NCI-H1436 (cell line): ENCODE measurements at places on chromosomes 5 and 9.

DNA sequence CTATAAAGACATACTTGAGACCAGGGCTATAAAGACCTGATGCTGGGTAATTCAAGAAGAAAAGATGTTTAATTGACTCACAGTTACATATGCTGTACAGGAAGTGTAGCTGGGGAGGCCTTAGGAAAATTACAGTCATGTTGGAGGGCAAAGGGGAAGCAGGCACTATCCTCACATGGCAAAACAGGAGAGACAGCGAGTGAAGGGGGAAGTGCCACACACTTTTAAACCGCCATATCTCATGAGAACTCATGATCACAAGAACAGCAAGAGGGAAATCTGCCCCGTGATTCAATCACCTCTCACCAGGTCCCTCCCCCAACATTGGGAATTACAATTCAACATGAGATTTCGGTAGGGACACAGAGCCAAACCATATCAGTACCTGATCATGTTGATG lies 89.9 kb upstream of the ADAMTSL1 start:
- no peak for DNase-seq

DNA sequence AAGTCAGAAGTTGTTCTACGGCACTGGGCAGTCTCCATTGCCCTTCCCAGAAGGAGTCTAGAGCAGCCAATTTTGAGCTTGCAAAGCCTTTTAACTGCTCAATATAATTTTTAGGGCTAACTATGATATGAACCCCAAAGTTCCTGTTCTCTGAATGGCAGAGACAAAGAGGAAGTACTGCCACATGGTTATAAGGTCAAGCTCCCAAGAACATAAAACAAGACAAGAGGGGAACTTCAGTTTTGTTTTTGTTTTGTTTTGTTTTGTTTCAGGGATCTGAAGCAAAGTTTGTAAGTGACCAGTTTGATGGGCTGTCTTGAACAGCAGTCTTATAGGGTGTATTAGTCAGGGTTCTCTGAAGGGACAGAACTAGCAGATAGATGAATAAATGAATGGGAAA lies 11.9 kb upstream of the SMC2 start:
- DNase-seq = no peak

GRCh38 chr9:110559869-110560268 lies 19.7 kb downstream of the SVEP1 start:
- no peak for DNase-seq

DNA sequence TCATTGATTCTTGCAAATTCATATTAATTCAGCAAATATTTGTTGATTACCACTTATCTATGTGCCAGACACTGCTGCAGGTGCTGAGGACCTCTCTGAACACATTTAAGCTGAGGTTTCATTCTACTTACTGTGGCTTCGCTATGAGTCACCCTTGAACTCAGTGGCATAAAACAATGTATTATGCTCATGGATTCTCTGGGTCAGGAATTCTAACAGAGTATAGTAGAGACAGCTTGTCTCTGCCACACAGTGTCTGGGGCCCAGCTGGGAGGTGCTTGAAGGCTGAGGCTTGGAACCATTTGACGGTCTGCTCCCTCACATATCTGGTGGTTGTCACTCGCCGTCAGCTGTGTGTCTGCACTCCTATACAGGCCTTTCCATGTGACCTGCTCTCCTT lies 124.3 kb upstream of the NR3C1 start:
- DNase-seq = no peak

- no peak for DNase-seq
Observed at GRCh38 chr9:99085949-99086948, 18.7 kb upstream of the TGFBR1 start.

- DNase-seq = no peak
Observed at GRCh38 chr9:70856411-70856810, 265.0 kb downstream of the TRPM3 start.
